ENCODE measurements at places on chromosomes 4 and X. TPM values are rescaled to one million over a fixed set of nuclear protein-coding genes. Genes with fewer than 3 reads are reported as not detected.
A peak's percentile ranks its signal among the peaks of the same experiment; 100 is the strongest.

- DNase-seq = no peak
- no peaks in the 10 kb centered on the region for H3K4me1 ChIP-seq
- H3K27ac ChIP-seq = no peak overlapping the region
- no peaks in the 10 kb centered on the region for H3K36me3 ChIP-seq
These were observed 11.1 kb downstream of the USP26 start for GRCh38 chrX:133085785-133086184.

- no peak for DNase-seq
- no peaks in the 10 kb centered on the region for H3K36me3 ChIP-seq
- no peak overlapping the region for H3K4me3 ChIP-seq
- H3K27me3 ChIP-seq = peaks cover 2% of the 10 kb centered on the region
- H3K4me1 ChIP-seq = no peaks in the 10 kb centered on the region
- no peak overlapping the region for H3K27ac ChIP-seq
These were observed 546.9 kb downstream of the BCOR start for GRCh38 chrX:39550795-39551361.

- peak overlapping the region; percentile 98 for H3K27ac ChIP-seq
- DNase-seq = no peak
- H3K4me3 ChIP-seq = peak overlapping the region; percentile 94
- peaks cover 18% of the 10 kb centered on the region for H3K36me3 ChIP-seq
- H3K4me1 ChIP-seq = peaks cover 26% of the 10 kb centered on the region
These were observed 579 bp downstream of the OGT start for GRCh38 chrX:71533516-71533850.

- peaks cover 6% of the 10 kb centered on the region for H3K4me1 ChIP-seq
- no peak for DNase-seq
- H3K4me3 ChIP-seq = no peak overlapping the region
These were observed 61.7 kb upstream of the RELL1 start for GRCh38 chr4:37747772-37748330.

GRCh38 chr4:160716551-160716950 lies 1447.2 kb downstream of the FSTL5 start:
- no peak overlapping the region for H3K27ac ChIP-seq
- no peaks in the 10 kb centered on the region for H3K27me3 ChIP-seq
- DNase-seq = no peak
- H3K4me1 ChIP-seq = peaks cover 5% of the 10 kb centered on the region
- H3K36me3 ChIP-seq = no peaks in the 10 kb centered on the region

FRG2 gene
- total RNA-seq = not detected

HELT gene
- not detected for total RNA-seq
